ENCODE measurements at places on chromosomes 6 and 20.
A peak's percentile ranks its signal among the peaks of the same experiment; 100 is the strongest.

DNA sequence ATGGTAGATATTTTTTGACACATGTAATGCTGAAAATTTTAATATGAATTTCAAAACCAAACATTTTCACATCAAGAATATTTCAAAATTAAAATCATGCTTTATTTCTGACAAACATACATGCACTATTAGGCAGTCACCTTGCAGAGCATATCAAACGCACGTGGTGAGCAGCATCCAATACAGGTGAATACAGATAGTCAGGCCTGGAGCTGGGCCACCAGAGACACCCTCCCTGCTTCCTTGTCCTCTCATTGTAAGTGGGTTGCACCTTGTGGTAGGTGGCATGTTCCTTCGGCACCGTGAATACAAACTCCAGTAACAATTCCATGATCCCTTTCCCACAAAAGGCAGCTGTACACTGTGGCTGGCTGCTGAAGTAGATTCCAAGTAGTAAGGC lies 8.9 kb downstream of the REV3L start:
- DNase-seq = no peak

- no peak for DNase-seq
These were observed 283.8 kb upstream of the TSHZ2 start for GRCh38 chr20:52688345-52688744.

DNA sequence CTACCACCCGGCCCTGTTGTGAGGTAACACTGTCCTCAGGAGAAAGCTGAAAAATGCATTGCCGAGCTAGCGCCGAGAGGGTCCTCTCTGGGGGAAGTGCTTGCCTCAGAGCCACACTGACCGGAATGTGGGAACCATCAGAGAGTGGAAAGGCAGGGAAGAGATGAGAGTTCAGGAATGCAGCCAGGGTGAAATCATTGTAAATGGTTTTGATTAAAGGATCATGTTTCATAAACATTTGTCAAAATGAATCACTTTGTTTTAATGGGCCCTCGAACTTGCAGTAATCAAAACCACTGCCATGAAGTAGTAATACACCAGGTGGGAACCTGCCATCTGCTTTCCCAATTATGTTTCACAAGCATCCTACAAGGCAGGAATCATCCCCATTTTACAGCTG lies 16.9 kb upstream of the IL17F start:
- no peak for DNase-seq

DNA sequence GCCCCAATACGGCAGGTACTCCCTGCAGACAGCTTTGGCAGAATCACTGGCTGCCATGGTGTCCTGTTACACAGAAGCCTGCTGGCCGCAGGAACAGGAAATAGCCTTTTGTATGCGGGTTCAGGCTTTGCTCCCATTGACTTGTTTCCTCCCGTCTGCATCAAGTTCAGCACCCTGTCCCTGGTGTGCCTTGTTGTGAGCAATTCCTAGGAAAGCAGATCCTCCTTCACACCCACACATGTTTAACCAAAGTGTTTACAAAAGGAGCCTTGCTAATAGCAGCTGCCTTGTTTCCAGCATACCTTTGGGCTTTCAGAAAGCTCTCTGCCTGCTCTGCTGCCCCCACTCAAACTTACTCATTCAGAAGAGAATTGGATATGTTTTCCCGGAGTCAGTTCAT lies 127.2 kb upstream of the SUPT3H start:
- no peak for DNase-seq

DNA sequence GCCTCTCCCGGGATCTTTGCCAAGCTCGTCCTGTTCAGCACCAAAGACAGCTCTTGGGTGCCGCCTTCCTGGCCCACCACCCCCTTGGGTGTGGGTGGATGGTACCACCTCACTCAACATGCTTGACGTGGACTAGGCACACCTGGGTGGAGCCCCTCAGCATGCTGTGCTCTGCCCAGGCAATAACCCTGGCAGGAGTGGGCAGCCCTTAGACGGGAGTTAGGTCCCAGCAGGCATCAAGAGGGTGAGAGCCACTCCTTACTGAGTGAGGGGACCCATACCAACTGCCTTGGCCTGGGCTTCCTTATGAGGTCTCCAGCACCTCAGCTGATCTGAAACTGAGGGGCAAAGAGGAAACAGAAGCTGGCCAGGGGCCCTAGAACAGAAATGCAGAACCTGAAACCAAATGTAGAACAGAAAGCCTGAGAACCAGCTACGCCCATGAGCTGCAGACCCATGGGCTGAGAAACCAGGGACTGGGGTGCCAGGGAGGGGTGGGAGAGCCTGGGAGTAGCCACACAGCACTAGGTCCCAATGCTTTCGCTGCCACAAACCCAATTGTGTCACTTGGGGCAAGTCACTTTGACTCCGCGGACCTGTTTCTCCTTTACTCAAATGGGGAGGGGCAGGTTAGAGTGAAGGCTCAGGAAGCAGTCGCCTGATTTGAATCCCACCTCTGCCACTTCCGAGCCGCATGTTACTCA lies 2.0 kb downstream of the FGD2 start:
- no peak for DNase-seq

- DNase-seq = no peak
These were observed 32.1 kb downstream of the LAMA4 start for GRCh38 chr6:112221981-112222852.

GRCh38 chr20:48724891-48725554 lies 102.8 kb downstream of the PREX1 start:
- no peak for DNase-seq

GRCh38 chr6:51467231-51467952 lies 620.0 kb downstream of the PKHD1 start:
- no peak for DNase-seq

- no peak for DNase-seq
These were observed 52.6 kb downstream of the COL11A2 start for GRCh38 chr6:33139596-33140206.

- DNase-seq = peak; percentile 71
These were observed 7.1 kb downstream of the HSPA1B start for GRCh38 chr6:31834367-31835250.

- no peak for DNase-seq
These were observed 69.5 kb downstream of the FOXO3 start for GRCh38 chr6:108630050-108630714.

- DNase-seq = no peak
These were observed 12.3 kb upstream of the DEFB112 start for GRCh38 chr6:50062051-50062450.

GRCh38 chr6:163776906-163777686 lies 362.6 kb downstream of the QKI start:
- no peak for DNase-seq

DNA sequence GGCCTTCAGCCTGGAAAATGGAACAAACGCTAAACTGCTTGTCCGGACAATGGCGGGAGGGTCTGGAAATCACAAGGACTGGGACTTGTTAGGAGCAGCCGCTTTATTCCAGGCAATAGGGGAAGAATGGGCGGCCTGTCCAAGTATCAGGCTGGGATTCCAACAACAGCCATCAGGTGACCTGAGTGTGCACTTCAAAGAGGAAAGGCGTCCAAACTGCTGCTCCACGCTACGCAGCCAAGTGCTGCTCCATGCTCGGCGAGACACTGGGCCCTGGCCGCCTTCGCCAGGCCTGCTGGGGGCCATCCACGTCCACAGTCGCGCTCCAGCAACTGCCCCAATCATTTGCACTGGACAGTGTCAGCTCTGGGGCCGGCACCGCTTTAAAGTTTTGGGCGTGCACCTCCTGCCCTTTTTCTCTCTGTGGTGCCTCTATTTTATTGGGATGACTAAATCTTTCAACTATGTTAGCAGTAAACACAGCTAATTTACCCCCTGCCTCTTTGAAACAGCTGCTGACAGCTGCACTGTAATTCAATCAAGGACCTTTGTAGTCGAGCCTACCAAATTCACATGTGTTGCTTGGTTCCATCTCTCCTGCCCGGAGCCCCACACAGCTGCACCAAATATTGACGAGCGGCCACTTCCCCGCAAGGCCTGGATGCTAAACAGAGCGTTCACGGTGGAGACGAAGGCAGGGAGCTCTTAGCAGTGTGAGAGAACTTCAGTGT lies 98.3 kb downstream of the BMP7 start:
- no peak for DNase-seq

DNA sequence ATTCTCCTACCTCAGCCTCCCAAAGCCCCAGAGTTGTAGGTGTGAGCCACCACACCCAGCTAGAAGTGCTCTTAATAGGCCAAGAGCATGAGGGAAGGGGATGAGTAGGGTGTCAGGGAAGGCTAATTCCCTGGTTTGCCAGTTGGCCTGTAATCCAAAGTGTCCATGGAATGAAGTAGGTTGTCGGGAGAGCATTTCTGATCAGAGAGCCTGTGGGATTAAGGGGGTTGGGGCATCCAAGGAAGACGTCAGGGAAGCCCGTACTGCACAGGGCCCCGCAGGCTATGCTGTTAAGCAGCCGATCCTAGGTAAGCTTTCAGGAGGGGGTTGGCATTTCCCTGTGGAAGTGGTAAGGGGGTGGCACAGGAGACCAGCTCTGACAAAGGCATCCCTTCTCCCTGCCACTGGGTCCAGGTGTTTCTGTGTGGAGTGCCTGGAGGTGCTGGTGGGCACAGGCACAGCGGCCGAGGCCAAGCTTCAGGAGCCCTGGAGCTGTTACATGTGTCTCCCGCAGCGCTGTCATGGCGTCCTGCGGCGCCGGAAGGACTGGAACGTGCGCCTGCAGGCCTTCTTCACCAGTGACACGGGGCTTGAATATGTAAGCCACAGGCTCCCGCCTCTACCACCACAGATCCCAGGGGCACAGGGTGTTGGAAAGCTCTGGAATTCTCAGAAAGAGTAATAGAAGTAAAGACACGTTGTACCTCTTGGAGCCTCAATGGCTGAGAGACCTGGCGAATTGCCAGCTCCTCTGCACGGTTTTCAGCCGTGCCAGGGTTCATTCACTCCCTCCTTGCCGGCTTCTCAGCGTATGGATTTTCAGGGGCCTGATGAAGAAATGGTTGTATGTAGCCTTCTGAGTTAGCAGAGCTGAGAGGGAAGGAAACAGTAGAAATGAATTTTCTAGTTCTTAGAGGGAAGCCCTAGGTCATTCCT lies 21.4 kb upstream of the MAPRE1 start:
- DNase-seq = no peak

DNA sequence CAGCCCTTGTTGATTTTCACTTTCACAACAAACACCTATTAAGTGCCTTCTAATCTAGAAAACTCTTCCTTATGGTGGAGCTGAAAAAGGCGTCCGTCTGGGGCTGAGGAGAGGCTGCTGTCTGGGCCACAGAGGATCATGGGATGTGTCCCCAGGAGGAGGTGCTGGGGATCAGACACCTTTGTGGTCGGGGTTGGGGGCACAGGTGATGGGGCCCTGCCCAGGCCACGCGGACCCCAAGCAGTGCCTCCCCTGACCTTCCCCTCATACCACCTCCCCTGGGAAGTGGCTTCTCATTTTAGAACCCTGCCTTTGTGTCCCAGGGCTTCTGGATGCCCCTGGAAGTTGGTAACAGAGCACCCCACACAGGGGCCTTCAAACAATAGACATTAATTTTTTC lies 41.1 kb downstream of the SUN5 start:
- DNase-seq = no peak

- no peak for DNase-seq
These were observed 188.0 kb downstream of the DLL1 start for GRCh38 chr6:170102582-170103481.

GRCh38 chr20:57712851-57713504 lies 3.2 kb upstream of the PMEPA1 start:
- DNase-seq = no peak
